ENCODE measurements at places on chromosomes 13 and 19.

- DNase-seq = no peak
Observed at GRCh38 chr19:41159881-41160280, 33.1 kb upstream of the CYP2S1 start.

DNA sequence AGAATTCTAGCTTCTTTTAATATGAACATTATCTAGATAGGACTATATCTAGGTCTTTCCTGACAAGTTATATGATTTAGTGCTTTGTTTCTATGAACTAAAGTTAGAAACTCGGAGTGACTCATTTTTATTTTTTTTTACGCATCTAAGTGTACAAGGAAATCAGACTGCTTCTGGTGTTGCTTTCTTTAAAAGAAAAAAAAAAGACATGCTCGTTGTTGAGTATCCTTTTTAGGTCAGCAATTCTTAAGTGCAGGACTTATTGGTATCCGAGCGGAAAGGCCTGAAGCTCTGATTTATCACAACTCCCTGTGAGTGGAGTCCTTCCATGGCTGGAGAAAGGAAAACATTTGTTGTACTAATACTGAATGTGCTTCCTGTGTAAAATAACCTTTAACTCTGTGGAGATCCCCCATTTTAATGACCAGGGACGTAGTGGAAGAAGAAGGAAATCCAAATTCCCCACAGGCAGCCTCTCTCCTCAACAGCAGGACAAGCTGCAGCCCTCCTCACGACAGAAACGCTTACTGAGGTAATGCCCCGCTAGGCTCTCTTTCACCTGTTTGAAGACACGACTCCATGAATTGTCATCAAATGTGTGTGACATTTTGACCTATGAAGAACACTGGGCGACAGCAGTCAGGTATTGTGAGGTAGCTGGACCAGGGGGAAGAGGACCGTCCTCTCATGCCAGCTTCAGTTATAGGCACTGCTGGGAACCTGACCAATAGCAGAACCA is 17.9 kb upstream of the POMP start:
- DNase-seq = no peak

GRCh38 chr13:106560821-106561220 is 7.1 kb downstream of the ARGLU1 start:
- no peak for DNase-seq

DNA sequence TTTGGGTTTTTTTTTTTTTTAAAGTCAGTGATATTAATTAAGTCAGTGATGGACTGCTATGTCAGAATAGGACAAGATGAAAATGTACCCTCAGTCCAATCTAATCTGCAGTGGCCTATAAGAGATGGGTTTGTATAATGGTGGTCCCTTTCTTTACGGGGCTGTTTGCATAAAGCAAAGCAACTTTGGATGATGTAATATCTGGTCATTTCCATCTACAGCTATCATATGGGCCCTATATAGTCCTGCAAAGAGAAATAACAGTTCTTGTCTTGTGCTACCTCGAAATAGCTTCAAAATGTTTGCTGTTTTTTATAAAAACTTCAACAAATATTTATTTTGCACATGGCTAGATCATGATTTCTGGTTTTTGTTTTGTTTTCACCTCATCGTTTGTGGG is 20.2 kb upstream of the POMP start:
- DNase-seq = no peak

DNA sequence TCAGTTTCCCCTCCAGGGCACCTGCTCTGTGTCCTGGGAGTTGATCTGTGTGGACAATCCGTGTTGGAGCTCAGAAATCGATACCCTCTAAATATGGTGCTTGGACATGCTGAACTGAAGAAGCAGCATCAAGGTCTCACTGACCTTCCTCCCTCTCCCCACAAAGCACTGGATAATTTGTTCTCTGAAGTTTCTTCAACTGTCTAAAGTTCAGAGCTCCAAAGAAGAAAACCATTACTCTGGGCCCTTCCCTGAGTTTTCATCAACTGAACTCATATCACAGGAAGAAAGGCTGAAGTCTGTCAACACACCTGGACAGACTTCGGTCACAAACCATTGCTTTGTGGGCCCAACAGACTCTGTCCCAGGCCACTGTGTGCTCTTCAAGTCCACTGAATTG is 132.1 kb downstream of the RGCC start:
- no peak for DNase-seq
